Right renal cortex interstitium (tissue), 3 donors: ENCODE measurements at places on chromosomes 3 and 15. TPM values are rescaled to one million over a fixed set of nuclear protein-coding genes. Genes with fewer than 3 reads are reported as not detected.

PCOLCE2 gene
- polyA plus RNA-seq = 4.2 TPM

MORC1 gene
- polyA plus RNA-seq = 0.61 TPM

DNA sequence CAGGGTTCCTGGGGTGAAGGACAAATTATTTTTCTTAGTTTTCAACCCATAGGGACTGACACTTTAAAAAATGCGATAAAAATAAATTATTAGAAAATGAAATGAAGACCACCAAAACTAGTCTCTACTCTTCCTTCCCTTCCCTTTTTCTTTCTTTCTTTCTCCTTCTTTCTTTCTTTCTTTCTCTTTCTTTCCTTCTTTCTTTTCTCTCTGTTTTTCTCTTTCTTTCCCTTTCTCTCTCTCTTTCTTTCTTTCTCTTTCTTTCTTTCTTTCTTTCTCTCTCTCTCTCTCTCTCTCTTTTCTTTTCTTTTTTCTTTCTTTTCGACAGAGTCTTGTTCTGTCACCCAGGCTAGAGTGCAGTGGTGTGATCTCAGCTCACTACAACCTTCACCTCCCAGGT, 99.3 kb upstream of the TNFAIP8L3 start:
- DNase-seq = no peak

- no peak for DNase-seq
Observed at GRCh38 chr3:29695201-29695600, 414.3 kb downstream of the RBMS3 start.

DNA sequence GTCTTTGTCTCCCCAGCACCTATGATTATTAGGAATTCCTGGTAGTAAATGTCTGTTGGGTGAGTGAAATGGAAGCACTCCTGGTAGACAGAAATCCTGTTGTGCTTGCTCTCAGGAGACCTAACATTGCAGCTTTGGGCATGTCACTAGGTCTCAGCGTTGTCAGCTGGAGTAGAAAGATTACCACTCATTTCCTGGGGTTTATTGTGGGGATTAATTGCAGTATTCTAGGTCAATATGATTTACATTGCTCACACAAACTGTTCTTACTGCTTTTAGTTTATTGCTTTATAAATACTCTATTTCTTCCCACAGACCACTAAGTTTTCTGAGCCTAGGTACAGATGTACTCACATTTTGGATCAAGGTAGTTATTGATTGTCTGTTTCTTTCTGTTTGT, 5.1 kb downstream of the TSEN2 start:
- DNase-seq = no peak

HHATL gene
- 0.28 TPM for polyA plus RNA-seq

- no peak for DNase-seq
Observed at GRCh38 chr3:11164607-11165006, 10.3 kb downstream of the HRH1 start.

HIGD2B gene
- polyA plus RNA-seq = not detected

DNA sequence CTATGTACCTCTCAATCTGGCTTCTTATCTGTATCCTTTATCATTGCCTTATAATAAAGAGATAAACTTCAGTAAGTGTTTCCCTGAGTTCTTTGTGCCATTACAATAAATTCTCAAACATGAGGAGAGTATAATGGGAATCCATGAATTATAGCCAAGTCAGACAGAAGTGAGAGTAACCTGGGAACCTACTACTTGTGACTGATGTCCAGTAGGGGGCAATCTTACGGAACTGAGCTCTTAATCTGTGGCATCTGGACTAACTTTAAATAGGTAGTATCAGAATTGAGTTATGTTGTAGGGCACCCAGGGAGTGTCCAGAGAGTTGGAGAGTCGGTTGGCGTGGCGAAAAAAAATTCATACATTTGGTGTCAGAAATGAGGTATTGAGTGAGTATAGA, 542.6 kb downstream of the ZBBX start:
- DNase-seq = no peak

- DNase-seq = no peak
Observed at GRCh38 chr15:70125605-70126004, 27.9 kb upstream of the TLE3 start.
